ENCODE measurements at places on chromosomes 1 and 21.
A peak's percentile ranks its signal among the peaks of the same experiment; 100 is the strongest.

GRCh38 chr21:42194863-42195262, 24.1 kb upstream of the ABCG1 start:
- no peak for DNase-seq

DNA sequence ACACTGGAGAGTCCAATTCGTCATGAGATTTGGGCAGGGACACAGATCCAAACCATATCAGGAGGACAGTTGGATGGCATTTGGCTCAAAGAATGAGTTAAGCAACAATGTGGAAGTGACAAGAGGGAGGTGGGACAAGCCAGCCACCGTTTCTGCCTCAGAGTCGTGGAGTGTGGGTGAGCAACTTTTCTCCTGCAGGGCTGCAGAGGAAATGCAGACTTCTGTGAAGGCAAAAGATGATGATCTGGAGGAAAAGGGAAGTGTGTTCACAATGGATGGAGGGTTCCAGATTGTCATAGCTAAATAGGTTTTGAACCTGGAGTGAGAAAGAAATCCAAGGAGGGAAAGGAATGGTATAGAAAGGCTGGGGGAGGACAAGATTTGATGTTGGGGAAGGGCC, 16.4 kb upstream of the KANK4 start:
- DNase-seq, result no peak

DNA sequence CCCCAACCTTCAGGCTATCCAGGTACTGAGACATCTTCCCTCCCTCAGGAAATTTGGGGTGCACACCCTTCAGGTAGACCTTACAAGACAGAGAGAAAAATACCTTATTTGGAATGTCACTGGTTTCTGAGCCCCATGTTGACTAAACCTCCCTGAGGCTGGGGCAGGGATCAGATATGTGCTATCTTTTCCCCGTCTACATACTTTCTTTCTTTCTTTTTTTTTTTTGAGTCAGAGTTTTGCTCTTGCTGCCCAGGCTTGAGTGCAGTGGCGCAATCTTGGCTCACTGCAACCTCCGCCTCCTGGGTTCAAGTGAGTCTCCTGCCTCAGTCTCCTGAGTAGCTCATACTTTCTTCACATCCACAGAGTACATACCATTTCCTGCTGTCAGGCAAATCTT, 1.6 kb downstream of the CYB5R1 start:
- DNase-seq, result no peak

- no peak for DNase-seq
Measured at GRCh38 chr1:10761503-10762152, 34.8 kb downstream of the CASZ1 start.

GRCh38 chr21:44949161-44949778, 9.4 kb downstream of the SLX9 start:
- no peak for DNase-seq

DNA sequence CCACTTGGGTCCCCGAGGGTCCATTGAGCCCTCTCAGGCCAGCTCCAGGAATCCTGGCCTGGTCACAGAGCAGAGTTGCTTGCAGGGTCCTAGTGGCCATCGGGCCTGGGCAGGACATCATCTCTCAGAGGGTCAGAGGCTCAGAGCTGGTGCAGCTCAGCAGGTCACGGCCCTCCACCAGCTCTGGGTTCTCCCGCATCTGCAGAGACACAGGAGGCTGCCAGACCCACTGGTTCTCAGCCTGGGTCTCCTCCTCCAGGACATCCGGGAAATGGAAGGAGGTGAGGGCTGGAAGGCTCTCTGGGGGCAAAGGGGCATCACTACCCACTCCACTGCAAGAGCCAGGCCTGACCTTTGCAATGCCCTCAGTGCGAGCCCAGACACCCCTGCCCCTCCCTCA, 6.5 kb downstream of the TMEM54 start:
- DNase-seq, result no peak

- no peak for DNase-seq
Measured at GRCh38 chr1:226894826-226895225, 24.4 kb downstream of the PSEN2 start.

- DNase-seq, result peak; percentile 31
Measured at GRCh38 chr1:229781453-229781852, 155.4 kb downstream of the URB2 start.

DNA sequence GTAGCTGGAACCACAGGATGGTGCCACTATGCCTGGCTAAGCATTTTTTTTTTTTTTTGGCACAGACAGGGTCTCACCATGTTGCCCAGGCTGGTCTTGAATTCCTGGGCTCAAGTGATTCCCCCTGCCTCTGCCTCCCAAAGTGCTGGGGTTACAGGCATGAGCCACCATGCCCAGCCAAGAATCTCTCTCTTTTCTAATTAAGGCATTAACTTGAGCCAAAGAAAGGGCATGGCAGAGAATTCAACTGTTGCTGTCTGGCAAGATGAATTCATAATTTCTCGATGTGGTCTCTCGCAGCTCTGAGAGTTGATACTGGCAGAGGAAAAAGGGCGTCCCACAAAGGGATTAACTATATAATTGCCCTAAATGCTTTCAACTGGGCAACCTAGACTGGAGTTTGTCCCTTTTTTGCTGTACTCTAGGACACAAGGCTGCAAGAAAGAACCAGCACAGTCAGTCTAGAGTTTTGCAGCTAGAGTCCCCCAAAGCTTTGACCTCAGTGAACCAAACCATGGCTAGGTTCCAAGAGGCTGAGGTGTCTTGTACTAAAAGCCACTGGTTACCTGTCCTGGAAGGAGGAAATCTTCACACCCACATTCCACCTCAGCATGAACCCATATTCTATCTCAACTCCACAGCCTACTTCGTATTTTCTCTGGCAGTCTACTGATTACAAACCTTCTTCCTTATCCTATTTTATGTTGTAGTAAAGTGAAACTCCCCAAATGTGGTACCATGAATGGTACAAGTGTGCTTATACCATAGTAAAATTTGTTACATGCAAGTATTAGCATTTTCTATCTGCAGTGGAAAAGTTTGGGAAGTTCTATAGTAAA, 51.2 kb downstream of the OPTC start:
- DNase-seq, result no peak

DNA sequence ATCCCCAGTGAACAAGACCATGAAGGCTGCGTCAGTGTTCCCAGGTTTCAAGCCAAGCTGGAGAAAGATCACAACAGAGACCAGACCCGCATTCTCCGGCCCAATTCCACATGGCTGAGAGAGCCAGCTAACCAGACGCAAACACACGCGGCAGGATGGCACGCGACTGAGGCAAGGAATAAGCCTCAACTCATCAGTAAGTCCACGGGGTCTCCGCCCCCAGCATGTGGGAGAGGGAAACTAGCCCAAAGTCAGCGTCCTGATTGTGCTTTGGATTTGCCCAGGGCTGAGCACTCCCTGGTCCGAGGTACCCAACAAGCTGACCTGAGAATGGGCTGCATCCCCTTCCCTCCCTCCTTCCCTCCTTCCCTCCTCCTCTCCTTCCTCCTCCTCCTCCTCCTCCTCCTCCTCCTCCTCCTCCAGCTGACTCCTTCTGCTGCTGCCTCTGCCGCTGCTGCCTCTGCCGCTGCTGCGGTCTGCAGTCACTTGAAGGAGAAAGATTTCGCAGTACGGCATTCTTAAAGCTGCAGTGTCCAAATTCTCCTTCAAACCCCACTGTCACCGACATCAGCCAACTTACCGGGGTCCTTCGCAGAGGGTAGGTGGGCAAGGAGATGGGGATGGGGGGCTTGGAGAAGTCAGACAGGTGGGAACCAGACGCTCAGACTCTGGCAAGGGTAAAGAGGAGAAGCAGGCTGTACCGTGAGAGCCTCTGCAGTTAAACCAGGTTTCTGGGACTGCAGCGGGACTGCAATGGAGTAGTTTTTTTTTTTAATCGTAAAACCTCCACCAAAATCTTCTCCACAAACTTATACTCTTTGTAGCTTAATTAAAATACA, 33.0 kb upstream of the H6PD start:
- DNase-seq, result no peak

Measured in NCI-H1105 (cell line).